ENCODE measurements at places on chromosomes 4 and X.

DNA sequence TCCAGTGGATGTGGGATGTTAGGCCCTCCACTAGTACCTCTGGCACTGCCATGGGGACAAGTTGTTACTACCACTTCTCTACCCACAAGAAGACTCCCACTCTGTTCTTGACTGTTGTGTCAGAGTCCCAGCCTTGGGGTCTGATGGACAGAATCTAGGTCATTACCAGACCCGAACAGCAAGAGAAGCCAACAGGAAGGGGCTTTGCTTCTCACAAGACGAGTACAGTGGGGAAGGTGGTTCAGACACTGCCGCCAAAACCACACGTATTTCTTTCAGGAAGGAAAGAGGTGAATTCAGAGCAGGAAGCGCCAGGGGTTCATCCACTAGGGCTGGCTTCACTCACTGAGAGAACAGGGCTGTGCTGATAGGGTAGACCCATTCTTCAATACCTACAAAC lies 161.3 kb upstream of the KIT start:
- no peak for DNase-seq

GRCh38 chrX:73847100-73847499 lies 284.1 kb downstream of the CHIC1 start:
- no peak for DNase-seq

GRCh38 chrX:152637649-152638442 lies at the start of gene GABRQ:
TSS of gene GABRQ (plus strand) at chrX:152637895. CDS start at chrX:152638203, 308 bp downstream.
- peak; percentile 46 for DNase-seq

DNA sequence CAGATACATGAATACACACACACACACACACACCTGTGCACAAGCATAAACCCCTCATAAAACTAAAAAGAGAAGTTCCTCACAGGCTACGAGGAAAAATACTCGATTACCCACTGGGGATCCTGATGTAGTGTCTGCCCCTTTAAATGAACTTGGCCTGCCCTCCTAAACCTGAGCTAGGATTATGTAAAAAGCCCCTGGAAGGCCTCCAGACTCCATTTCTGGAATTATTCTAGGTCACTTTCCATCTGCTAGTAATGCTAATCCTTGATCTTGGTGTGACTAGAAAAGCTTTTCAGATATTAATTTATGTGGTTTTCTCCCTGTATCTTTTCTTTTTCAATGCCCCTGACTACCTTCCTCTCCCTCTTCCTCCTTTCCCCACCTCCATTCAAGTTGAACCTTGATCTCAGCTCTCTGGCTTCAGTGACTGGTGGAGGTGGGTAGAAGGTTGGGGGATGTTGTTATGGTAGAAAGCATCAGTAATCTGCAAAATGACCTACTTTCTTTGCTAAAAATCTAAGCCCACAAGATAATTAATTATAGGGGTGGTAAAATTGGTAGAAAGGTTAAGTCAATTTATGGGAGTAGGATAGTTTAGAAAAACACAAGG lies 25.5 kb upstream of the ZNF330 start:
- no peak for DNase-seq

GRCh38 chr4:67580577-67580976 lies 22.1 kb downstream of the STAP1 start:
- no peak for DNase-seq

GRCh38 chrX:2635342-2635741 lies 55.8 kb upstream of the CD99 start:
- no peak for DNase-seq

- no peak for DNase-seq
These were observed 29.6 kb downstream of the PDGFC start for GRCh38 chr4:156941940-156942548.

GRCh38 chr4:172018358-172018757 lies 205.2 kb downstream of the GALNTL6 start:
- no peak for DNase-seq

DNA sequence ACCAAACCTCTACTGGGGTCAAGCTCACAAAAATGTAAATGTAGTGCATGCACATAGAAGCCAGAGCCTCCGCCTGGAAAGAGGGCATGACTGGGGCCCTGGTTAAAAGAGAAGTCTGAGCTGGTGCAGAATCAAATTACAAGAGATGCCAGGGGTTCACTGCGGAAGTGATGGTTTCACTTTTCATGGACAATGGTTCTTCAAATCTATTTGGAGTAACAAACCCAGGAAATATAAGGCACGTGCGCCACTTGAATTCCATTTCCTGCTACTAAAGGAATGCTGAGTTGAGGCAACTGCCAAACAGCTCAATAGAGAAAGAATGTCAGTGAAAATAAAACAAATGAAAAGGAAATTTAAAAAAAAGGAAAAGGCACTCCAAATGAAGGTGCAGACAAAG lies 79.8 kb downstream of the FUNDC1 start:
- DNase-seq = no peak

DNA sequence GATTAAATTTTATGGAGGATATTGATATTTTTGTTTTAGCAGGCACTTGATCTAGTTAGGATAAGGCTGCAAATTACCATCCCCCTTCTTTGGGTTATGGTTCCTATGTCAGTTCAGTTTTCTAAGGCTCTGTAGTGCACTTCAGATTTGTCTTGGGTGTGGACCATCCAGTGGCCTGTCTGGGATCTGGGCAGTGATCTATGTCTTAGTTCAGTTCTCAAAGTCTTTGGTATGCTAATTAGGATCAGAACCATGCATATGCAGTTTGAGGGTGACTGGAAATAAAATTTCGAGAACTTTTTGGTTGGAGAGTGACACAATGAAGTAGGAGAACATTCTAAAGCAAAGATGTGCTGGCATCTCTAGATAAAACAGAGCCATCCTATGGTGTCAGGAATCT lies 388.2 kb downstream of the MID1IP1 start:
- no peak for DNase-seq

- no peak for DNase-seq
These were observed 99.1 kb upstream of the EDNRA start for GRCh38 chr4:147381749-147382148.

DNA sequence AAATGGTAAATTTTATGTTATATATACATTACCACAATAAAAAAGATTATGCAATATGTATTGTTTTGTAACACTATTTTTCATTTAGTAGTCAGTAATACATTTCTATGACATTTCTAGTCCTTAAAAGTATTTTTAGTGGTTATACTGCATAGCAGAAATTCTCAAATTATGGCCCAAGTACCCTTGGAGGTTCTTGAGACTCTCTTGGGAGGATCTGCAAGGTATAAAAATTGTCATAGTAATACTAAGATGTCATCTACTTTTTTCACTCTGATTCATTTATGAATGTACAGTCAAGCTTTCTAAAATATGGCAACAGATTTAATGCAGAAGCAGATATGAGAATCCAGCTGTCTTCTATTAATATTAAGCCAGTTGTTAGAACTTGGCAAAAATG lies 138.6 kb upstream of the NAP1L5 start:
- no peak for DNase-seq

GRCh38 chrX:147917700-147918695 lies 6.3 kb downstream of the FMR1 start:
- DNase-seq = no peak

DNA sequence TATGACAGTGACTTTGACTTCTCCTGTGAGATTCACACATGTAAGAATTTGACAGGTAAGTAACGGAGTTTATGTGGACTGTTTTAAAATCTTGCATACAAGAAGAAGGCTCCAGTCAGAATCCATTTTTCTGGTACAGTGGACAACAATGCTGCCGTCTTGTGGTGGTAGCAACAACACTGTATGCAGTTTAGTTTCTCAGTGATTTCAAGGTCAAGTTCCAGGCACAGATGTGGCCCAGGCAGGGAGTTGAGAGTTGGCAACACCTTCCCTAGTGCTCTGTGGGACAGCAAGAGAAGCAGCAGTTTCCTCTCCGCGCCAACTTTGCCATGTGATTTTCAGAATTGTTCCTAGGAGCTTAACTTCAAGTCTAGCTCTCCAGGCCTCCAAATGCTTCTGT lies 56.0 kb upstream of the STPG2 start:
- no peak for DNase-seq

DNA sequence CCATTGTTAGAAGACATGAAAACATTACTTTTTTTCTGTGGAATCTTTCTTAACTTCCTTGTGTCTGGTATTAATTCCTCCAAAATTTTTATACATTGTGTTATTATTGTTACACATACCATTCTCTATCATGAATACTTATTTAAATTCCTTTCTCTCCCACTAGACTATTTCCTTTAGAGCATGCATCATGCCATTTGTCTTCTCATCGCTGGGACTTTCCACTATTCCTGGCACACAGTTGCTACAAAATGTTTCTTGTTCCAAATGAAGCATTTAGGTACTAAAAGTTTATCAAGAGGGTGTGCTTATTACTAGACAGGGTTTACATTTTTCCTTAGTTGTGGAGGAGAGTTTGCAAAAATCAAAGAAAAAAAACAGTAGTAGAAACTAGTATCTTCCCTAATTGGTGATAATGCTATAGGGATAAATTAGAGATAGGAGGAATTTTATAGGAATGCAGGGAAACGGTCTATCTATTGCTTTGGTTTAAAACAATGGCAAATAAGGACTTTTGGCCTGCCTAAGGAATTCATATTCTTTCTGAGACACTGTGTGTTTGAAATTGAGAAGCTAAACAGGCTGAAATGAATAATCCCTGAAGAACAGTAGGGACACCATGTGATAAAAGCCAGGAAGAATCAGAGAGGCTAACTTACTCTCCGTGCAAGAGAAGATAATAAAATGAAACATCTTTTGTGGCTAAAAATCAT lies 187.5 kb upstream of the TBC1D9 start:
- DNase-seq = no peak

DNA sequence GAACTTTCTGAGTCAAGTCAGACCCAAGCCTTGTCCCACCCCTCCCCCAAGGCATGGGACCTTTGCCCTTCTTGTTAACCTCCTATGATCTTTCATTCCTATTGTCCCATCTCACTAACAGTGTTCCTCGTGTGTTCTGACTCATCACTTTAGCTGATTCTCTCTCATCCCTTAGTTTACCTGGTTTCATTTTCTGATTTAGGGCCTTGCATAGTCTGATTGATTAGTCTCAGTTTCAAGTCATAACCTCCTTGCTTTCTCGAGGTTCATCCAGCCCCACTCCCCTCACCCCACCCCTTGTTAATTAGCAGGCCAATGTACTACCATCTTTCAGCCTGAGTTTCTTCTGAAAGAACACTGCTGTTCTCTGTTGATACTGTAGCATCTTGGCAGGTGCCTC lies 517.4 kb downstream of the RPA4 start:
- no peak for DNase-seq

DNA sequence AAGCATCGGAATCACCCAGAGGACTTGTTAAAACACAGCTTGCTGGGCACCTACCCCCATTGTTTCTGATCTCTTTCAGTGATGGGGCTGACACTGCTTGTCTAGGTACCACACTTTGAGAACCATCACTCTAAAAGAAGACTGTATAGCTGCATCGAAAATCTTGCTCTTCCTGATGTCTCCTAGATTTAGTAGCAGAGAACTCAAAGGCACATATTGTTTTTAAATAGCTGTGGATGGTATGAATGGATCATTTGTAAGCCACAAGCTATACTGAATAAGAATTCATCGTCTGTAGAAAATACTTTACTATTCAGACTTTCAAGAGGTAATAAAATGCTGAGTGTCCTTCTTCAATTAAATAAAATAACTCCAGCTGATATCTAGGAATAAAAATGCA lies 405.4 kb downstream of the ANKRD50 start:
- no peak for DNase-seq

DNA sequence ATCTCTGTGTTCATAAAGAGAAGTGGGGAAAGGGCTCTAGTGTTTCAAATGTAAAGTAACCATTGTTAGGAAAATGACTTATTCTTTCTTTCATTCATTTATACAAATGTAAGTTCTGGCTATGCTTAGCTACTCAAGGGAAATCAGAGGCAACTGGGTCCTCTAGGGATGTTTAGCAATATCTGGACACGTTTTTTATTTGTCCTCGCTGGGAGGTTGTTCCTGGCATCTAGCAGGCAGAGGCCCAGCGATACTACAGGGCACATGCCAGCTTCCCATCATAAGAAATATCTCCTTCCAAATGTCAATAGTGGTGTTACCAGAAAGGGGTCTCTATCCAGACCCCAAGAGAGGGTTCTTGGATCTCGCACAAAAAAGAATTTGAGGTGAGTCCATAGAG lies 150.0 kb downstream of the VCX3A start:
- DNase-seq = no peak

GRCh38 chr4:75555294-75556164 lies at the start of gene ODAPH:
TSS of gene ODAPH (plus strand) at chr4:75556066. CDS start at chr4:75556083, 17 bp downstream.
- no peak for DNase-seq

DNA sequence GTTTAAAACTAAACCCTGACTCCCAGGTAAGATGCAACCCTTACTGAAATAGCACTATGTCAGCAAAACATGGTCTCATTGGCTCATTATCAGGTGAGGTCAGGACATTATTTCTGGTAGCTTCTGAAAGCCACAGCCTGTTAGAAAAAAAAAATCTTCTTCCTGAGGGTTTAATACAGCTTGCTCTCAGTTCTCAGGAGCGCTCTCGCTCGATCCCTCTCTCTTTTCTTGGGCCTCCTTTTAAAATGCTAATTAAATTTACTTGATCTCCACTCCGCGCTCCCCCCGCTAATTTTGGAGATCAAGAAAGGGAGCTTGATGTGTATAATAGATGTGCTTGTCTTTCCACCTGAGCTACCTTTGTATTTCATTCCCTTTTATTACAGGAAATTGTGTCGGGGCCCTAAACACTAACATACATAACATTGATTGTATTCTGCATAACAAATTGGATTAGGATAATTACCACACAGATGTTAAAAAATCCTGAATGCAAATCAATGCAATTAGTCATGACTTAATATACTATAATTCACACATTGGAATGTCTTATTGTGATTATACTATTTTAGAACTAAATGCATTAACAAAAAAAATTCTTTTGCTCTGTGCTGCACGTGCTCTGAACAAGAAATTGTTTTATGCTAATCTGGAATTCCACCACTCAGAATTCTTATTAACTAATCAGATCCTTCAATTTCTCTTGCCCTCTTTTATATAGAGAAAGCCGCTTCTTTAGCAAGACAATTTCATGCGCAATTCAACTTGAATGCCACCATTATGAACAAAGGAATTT lies 101.6 kb upstream of the TEX13D start:
- no peak for DNase-seq

DNA sequence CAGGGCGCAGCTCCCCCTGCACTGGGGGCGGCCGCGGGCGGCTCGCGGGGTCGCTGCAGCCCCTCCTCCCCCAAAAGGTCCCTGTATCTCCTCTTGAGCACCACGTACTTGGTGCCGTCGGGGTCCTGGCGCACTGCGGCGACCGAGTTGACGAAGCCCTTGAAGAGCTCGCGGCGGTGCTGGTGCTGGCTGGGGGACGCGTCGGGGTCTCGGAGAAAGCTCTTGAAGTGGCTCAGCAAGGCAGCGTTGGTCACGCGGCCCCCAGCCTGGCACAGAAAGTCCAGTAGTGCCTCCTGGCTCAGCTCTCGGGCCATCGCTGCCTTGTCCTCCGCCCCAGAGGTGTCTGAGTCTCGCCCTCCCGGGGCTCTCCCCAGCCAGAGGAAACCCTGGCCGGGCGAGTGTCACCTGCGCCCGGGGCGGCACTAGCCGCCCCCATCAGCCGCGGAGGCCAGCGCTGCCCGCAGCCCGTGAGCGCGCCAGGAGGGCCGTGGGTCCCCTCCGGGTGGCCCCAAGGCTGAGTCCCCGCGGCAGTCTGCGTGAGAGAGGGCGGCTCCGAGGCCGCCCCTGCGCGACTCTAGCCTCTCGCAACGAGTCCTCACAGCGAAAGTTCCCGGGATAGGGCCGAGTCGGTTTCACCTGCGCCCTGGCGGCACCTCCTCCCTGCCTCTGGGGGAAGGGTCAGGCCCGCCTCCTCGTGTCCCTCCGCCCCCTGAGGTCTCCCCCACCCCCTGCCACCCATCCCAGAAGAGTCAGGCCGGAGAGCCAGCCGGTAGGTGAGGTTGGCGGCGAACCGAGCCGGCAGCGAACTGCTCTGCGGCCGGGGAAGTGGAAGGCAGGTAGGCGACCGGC lies at the start of gene SOWAHB:
Gene SOWAHB (minus strand): TSS at position 609 of the 849 bp plus-strand sequence. CDS start 295 bp downstream, at position 314.
- no peak for DNase-seq

GRCh38 chr4:17721496-17722355 lies 59.7 kb downstream of the FAM184B start:
- DNase-seq = no peak
